ENCODE measurements at places on chromosomes 5 and 9.

DNA sequence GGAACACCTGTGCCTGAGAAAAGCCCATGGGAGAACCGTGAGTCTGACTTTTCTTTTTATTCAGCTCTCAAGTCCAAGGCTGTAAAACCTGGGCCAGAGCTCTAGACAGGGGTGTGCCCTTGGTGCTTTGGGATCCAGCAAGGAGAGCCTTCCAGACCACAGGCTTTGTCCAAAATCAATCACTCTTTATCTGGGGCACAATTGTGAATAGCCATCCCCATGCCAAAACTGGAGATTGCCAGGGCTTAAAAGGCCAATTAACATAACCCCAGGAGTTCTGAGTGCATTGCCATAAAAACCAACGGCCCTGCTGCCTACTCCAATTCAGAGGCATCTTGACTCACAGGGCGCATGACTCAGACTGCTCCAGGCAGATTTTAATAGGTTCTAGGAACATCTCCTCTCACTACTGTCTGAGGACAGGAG, 391.8 kb downstream of the ARHGEF28 start:
- DNase-seq: peak; percentile 77

DNA sequence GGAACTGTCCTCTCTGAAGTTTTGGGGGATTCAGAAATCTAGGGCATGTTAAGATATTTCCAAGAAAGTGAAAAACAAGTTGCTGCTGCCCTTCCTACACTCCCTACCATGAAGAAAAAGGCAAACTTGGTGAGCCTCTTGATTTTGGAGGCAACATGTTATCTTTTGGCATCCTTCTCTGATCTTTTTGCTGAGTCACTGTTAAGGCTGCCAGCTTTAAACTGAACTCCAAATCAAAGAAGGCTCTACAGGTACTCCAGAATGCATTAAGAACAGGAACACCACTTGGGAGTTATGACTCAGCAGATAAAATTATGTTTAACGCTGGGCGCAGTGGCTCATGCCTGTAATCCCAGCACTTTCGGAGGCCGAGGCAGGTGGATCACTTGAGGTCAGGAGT, 24.0 kb downstream of the PCDHB15 start:
- DNase-seq: no peak

- peak; percentile 63 for DNase-seq
These were observed 10.5 kb upstream of the GALNT10 start for GRCh38 chr5:154179846-154180710.

GRCh38 chr5:173245319-173246134, 10.5 kb upstream of the NKX2-5 start:
- DNase-seq: no peak

DNA sequence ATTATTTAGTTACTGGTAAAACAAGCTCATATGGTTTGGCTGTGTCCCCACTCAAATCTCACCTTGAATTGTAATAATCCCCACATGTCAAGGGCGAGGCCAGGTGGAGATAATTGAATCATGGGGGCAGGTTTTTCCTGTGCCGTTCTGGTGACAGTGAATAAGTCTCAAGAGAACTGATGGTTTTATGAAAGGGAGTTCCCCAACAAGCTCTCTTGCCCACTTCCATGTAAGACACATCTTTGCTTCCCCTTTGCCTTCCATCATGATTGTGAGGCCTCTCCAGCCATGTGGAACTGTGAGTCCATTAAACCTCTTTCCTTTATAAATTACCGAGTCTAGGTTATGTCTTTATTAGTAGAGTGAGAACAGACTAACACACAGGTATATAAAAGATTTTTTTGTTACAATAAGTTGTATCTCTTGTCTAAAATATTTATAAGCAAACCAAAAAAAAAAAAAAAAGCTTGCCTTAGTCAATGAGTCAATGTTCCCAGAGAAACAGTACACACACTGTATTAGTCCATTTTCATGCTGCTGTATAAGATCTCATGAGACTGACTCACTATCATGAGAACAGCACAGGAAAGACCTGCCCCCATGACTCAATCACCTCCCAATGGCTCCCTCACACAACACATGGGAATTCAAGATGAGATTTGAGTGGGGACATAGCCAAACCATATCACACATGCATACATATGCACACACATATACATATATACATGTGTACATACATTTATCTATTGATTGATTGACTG, 138.3 kb downstream of the BASP1 start:
- no peak for DNase-seq

DNA sequence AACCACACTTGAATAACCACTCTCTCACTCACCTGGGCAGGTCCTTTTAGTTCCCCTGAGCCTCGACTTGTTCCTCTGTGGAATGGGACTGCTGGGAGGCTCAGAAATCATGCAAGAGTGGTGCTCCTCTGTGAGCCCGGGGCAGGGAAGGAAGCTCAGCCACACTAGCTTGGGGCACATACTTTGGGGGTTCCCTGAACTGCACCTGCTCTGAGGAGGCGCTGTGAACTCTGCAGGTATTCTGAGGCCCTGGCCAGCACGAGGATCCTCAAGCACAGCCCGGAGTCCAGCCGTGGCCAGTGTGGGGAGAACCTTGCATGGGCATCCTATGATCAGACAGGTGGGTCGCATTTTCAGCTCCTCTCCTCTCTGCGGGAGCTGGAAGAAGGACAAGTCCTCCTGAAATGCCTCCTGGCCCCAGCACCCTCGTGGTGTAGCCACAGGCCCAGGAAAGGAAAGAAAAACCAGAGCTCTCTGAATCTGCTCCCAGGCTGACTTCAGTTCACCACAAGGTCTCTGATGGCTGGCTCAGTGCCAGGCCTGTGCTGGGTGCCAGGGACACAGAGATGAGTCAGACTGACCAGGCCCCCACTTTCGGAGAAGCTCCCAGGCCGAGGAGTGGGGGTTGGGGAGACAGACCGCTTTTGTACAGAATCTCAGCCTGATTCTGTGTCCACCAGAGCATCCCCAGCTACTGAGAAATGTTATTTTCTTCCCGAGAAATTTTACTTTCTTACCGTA, 11.9 kb downstream of the GLIPR2 start:
- peak; percentile 36 for DNase-seq

DNA sequence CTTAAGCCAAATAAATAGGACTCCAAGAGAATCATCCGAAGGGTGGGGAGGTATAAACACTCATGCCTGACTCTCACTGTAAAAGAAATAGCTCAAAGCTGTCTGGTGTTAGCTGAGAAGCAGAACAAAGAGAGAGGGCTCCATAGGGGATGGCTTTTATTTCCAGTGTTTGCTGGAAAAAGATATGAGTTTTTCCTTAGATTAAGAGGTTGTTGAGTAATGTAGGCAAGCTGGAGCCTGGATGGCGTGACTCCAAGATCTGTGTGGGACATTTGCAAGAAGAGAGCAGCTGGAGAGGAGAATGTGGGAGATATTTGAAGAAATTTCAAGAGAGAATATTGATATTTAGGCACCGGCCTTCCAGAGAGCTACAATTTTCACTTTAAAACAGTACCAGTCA, 793.7 kb upstream of the RGMB start:
- DNase-seq: no peak

- DNase-seq: no peak
These were observed 94.5 kb downstream of the LMX1B start for GRCh38 chr9:126708178-126708577.

DNA sequence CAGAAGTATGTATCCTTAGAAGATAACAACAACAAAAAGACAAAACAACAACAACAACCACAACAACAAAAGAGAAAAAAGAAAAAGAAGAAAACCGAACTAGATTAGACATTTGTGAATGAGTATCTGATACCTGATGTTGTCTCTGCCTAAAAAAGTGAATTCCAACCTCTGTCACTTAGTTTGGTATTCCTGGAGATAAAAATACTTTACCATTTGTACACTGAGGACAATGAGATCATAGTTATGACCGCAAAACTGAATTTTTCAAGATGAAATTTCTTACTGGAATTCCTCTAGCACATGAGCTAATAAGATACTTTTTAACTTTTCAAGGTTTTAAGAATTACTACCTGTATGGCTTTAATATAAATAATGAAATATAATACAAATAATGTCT, 54.5 kb downstream of the ALDH1A1 start:
- no peak for DNase-seq

DNA sequence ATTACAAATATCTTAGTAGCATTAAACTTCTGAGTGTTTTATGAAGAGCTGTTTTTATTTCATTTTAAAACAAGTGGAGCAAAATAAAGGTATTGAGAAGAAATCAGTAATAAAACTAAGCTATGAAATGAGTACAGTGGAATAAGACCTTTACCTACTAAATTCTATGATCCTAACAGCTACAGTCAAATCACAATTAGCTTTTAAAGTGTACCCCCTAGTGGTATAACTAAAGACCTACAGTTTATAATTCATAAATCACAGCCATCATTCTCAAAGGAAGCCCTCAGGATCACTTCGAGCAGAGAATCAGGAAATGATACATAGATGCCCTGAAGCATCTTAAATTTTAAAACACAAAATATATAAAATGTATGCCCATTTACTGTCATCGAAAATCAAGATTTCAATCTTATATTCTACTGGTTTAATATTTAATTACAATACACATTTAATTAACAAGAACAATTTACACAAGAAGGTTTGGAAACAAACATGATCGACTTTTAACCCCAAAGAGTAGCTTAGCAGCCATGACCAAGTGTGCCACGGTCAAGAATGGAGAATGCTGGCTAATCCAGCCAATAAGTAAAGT, 12.3 kb downstream of the CCNH start:
- DNase-seq: peak; percentile 20

DNA sequence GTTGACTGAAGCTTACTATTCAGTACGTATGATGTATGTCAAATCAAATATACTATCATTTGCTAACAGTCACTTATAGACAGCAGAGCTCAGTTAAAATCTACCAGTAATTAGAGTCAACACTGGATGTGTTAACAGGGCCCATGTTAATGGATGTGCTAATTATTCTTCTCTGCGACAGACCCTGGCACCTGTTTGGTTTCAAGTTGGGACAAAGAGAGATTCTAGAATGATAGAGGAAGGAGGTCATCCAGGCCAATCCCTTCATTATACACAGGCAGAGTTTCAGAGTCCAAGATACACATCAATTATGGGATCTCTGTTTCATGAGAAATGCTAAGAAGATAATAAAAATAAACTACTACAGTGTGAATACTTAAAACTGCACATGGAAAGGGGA, 615.0 kb downstream of the ZNF608 start:
- peak; percentile 85 for DNase-seq

- no peak for DNase-seq
These were observed 75.9 kb downstream of the CAVIN4 start for GRCh38 chr9:100653643-100654334.

- DNase-seq: no peak
These were observed 49.4 kb upstream of the SPATA31C2 start for GRCh38 chr9:88187631-88188030.

- DNase-seq: no peak
These were observed 38.7 kb downstream of the FTMT start for GRCh38 chr5:121890297-121890858.

- DNase-seq: no peak
These were observed 15.7 kb downstream of the NFX1 start for GRCh38 chr9:33306037-33306436.

DNA sequence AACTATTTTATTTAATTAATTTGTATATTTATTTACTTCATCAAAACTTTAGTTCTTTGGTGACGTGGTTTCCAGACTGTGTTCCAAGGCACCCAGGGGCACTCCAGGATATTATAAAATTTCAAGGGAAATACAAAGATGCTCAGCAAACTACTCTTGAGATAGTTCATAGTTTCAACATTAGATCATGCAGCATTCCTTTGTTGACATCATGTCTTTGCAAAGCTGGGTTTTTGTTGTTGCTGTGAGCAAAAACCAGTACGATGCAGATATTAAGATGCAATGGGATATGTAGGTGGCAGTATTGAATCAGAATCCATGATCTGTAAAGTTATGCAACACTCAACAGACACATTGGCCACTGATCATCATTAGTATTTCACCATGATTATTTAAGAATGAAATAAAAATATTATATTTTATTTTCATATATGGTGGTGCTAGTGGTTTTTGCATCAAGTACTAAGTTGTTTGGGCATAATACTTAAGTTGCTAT, 219.7 kb downstream of the ADCY2 start:
- no peak for DNase-seq

GRCh38 chr5:89662499-89662898, 747.1 kb downstream of the CETN3 start:
- DNase-seq: no peak

DNA sequence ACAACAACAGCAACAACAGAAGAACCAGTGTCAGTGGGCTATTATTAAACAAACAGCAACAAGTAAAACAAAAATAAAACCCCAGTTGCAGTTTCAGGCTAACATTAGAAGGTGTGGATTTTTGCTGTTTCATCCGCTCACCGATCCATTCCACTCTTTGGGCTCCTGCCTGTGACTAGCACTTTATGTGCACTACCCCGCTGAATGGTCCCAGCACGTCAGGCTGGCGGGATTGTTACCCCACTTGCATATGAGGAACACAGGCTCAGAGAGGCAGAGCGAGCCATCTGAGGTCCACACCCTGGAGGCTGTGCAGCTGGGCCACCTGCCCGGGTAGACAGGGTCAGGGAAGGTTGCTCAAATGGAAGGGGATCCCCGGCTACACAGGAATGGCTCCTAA, 26.0 kb downstream of the NSG2 start:
- DNase-seq: no peak

DNA sequence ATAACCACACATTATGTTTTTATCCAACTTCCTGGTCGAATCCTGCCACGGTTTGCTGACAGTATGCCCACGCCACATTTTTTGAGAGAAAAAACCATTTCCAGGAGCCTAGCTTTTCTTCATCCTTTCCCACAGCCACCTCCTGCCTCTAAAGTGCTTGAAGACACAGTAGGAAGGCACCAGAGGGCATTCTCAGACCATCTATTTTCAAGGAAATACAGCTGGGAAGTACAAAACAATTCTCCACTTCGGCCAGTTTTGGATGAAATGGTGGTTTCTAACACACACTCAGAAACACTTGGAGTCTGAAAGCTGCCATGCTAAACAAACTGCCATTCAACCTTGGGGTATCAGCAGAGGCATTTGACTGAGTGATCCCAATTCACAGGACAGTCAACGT, 86.3 kb upstream of the RPS23 start:
- no peak for DNase-seq
